ENCODE measurements at places on chromosomes 11 and 22.

- DNase-seq, result no peak
- H3K27me3 ChIP-seq, result peaks cover 15% of the 10 kb centered on the region
- no peak overlapping the region for H3K4me3 ChIP-seq
- no peaks in the 10 kb centered on the region for H3K36me3 ChIP-seq
- H3K4me1 ChIP-seq, result no peaks in the 10 kb centered on the region
- no peak overlapping the region for H3K27ac ChIP-seq
Measured at GRCh38 chr11:115660030-115660805, 156.0 kb upstream of the CADM1 start.

- no peak for DNase-seq
- H3K4me3 ChIP-seq, result no peak overlapping the region
- H3K27ac ChIP-seq, result no peak overlapping the region
- H3K27me3 ChIP-seq, result no peaks in the 10 kb centered on the region
- no peaks in the 10 kb centered on the region for H3K4me1 ChIP-seq
Measured at GRCh38 chr22:30984317-30984716, 15.3 kb downstream of the TUG1 start.

- no peaks in the 10 kb centered on the region for H3K27me3 ChIP-seq
- no peaks in the 10 kb centered on the region for H3K4me1 ChIP-seq
- H3K27ac ChIP-seq, result no peak overlapping the region
- no peak overlapping the region for H3K4me3 ChIP-seq
- no peak for DNase-seq
- H3K36me3 ChIP-seq, result no peaks in the 10 kb centered on the region
Measured at GRCh38 chr11:112856133-112856532, 105.1 kb upstream of the NCAM1 start.

GRCh38 chr11:78262691-78263090 is 74.0 kb downstream of the USP35 start:
- no peak for DNase-seq
- H3K27me3 ChIP-seq, result no peaks in the 10 kb centered on the region
- no peak overlapping the region for H3K27ac ChIP-seq
- H3K4me3 ChIP-seq, result no peak overlapping the region
